ENCODE measurements at places on chromosomes 3 and 15.

DNA sequence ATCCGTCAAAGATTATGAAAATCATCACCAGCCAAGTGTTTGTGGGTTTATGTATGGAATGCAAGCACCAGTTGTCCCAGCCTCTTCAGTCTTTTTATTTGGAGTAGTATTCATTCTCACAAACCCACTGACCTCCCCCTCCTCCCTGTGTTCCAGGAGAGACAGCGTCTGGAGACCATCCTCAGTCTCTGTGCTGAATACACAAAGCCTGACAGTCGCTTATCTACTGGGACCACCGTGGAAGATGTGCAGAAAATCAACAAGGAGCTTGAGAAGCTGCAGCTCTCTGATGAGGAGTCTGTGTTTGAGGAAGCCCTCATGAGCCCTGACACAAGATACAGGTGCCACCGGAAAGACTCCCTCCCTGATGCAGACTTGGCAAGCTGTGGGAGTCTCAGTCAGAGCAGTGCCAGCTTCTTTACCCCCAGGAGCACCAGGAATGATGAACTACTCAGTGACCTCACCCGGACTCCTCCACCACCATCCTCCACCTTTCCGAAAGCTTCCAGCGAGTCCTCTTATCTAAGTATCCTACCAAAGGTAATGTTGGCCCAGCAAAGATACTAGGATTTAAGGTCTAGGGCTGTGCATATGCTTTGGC is 54.2 kb downstream of the PHLDB2 start:
- no peak for DNase-seq

DNA sequence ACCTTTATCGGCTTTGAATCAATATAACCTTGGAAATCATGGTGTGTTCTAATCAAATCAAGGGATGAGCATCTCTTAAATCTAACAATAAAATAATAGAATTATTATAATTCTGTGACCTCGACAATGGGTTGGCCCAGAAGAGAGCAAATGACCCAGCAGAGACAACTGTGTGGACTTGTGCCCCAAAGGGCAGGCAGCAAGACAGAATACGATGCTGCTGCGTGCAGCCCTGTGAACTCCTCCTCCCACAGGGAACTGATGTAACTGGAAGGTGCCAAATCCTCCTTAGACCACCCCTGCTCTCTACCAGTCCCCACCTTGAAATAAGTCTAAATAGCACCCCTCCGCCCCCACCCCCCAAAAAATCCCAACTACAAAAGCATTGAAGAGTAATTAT is 50.7 kb upstream of the ACAN start:
- DNase-seq, result no peak

- no peak for DNase-seq
These were observed 5.1 kb downstream of the FAM107A start for GRCh38 chr3:58572013-58572633.

- DNase-seq, result no peak
These were observed 31.4 kb downstream of the TUBGCP4 start for GRCh38 chr15:43402255-43402654.

- DNase-seq, result no peak
These were observed 124.7 kb downstream of the SRGAP3 start for GRCh38 chr3:9124730-9125129.

DNA sequence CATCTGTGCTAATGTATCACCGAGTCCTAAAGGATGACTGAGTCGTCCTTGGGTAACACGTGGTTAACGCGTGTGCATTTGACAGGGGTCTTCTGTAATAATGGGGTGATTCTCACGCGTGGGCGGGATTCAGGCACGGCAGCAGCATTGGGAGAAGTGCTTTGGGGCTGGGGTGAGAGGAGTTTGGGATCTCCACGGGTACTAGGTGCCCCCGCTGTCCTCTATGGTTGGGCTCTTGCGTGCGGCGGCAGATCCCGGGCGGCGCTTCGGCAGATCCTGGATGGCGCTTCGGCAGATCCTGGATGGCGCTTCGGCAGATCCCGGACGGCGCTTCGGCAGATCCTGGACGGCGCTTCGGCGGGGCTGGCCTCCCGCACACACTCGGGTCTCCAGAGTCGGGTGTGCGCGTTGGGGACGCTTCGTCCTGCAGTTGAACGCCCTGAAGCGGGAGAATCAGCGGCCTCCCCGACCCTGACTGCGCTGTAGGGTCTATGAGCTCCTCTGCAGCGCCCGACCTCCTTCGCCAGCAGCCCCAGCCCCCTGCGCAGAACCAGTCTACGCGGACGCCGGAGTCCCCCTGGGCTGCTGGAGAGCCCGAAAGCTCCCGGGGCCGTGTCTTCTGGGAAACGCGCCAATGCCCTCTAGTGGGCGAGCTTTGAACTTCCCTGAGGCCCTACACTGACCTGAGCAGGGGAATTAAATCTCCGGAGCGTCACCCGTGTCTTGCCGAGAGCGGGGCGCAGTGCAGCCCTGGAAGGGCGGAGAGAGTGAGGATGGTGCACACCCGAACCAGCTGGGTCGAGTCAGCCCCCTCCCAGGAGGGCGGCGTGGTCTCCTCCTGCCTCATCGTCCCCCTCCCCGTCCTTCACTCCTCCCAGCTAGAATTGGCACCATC is 48.1 kb upstream of the EPHB3 start:
- DNase-seq, result peak; percentile 64

DNA sequence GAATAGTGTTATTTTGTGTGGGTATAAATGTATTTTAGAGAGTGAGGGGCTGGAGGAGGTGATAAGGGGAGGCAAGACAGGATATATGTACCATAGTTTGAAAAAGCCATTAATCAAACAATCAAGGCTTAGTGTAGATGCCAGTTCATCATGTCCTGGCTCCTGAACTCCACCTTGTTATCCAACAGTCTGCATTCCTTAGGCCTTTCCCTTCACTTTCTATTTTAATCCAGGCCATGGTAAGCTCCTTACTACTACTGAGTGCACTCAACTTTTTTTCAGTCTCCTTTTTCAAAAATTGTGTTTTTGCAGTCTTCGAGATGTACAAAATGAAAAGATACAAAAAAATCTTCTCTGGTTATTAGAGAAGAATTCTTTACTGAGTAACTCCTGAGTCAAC is 700.5 kb upstream of the NAALADL2 start:
- DNase-seq, result no peak

- DNase-seq, result no peak
These were observed 129.1 kb downstream of the RAP2B start for GRCh38 chr3:153291059-153291685.

GRCh38 chr3:94101860-94102259 is 39.0 kb downstream of the NSUN3 start:
- no peak for DNase-seq

- DNase-seq, result no peak
These were observed 3.7 kb upstream of the EFHB start for GRCh38 chr3:19937459-19938294.

DNA sequence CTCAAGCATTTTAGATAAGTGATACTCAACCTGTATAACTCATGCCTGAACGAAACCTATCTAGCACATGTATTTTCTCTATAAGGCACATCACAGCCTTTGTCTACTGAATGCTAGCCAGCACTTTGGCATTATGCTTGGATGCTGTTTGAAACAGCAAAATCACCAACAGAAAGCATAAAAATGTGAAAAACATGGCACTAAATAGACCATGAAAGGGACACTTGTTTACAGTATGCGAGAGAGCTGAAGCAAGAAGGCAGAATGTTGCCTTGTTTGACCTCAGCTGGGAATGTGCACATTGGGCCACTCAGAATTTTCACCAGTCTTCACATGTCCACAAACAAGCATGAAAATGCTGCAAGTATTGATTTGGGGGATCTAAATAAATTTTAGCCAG is 59.5 kb downstream of the MINDY2 start:
- DNase-seq, result no peak

DNA sequence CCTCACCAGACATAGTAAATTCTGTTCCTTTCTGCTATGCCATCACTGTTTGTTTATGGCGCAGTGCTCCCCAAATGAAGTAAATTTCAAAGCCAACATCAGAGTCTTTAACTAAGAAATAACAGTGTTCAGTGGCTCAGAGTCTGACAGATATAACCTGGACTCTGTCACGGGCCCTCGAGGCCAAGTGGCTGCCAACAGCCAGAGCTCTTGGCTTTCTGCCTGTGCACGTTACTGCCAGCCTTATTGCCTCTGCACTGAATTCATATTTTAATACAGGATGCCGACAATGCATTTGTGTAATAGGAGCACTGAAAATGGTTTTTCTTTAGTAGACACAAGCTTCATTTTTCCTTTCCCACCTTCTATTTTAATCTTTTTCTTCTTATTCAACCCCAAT is 219.9 kb downstream of the NLGN1 start:
- DNase-seq, result no peak

DNA sequence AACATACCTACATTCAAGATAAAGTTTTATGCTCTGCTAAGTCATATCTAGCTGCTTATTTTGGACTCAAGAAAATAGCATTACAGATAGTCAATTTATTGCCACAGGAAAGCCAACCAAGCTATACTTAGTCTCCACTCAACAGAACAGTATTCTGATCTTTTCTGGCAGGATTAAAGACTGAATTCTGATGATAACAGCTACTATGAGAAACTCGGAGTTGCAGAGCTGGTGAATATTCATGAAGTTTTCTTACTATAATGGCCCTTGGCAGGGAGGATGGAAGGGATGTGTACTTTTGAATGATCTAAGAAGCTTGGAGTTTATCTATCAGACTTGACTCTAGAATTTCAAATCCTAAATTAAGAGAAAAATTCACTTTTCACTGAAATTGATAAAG is 237.7 kb downstream of the CTNNB1 start:
- DNase-seq, result no peak

DNA sequence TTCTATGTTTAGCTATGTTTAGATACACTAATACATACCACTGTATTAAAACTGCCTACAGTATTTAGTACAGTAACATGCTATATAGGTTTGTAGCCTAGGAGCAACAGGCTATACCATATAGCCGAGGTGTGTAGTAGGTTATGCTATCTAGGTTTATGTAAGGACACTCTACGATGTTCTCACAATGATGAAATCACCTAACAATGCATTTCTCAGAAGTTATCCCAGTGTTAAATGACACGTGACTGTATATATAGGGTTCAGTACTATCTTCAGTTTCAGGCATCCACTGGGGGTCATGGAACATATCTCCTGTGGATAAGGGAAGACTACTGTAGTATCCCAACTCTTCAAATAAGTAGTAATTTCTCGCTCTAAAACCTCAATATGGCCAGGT is 97.4 kb downstream of the TMCC1 start:
- DNase-seq, result no peak

- DNase-seq, result no peak
These were observed 8.7 kb downstream of the TBC1D5 start for GRCh38 chr3:17733768-17734167.

DNA sequence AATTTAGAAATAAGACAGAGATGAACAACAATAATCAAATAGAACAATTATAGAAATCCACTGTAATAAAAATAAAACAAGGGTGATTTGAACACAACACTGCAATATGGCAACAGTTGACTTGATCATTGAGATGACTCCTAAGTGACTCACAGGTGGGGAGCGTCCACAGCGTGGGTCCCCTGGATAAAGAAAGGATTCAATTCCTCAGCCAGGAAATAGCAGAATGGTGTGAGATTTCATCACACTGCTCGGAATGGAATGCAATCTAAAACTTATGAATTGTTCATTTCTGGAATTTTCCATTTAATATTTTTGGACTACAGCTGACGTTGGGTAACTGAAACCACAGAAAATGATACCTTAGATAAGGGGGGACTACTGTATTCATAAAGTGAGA is 82.0 kb downstream of the CNTN3 start:
- DNase-seq, result no peak

DNA sequence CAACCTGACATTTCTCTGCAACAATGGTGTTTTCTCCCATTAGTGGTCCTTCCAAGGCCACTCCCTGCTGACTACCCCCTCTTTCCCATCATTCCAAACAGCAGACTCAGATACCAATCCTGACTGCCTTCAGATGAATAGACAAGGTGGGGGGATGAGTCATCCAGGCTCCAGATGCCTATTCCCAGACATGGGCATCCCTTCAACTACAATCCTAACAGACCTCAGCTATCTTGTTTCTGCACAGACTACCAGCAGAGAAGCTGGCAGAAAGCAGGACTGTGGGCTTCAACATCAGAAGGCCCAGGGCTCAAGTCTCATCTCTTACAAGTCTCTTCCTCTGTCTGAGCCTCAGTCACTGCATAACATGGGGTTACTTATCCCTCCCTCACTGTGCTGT is 2.2 kb downstream of the RBP1 start:
- DNase-seq, result no peak
